ENCODE measurements at places on chromosomes 16 and 17.

GRCh38 chr17:69142175-69142802 lies 594 bp upstream of the ABCA6 start:
- no peak for DNase-seq

- DNase-seq: no peak
Observed at GRCh38 chr17:40937384-40937819, at the start of gene KRT23. TSS of gene KRT23 (minus strand) at chr17:40937646. CDS start at chr17:40936603, 1,043 bp downstream.

DNA sequence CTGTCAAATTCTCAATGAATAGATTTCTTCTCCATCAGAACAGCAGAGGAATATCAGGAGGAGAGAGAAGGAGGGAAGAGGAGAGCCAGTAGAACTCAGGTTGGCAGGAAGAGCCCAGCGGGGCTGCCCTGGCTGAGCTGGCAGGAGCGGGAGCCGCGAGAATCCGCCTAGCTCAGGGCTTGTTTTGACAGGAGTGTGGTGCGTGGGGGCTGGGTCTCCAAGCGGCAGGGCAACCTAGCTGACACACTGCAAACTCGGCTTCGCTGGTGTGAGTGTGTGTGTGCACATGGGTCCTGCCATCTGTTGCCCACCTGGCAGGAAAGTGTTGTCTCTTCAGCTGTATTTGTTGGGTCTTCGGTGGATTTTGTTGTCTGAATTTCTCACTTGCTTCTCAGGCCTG lies 27.9 kb upstream of the BCAR1 start:
- DNase-seq: no peak

DNA sequence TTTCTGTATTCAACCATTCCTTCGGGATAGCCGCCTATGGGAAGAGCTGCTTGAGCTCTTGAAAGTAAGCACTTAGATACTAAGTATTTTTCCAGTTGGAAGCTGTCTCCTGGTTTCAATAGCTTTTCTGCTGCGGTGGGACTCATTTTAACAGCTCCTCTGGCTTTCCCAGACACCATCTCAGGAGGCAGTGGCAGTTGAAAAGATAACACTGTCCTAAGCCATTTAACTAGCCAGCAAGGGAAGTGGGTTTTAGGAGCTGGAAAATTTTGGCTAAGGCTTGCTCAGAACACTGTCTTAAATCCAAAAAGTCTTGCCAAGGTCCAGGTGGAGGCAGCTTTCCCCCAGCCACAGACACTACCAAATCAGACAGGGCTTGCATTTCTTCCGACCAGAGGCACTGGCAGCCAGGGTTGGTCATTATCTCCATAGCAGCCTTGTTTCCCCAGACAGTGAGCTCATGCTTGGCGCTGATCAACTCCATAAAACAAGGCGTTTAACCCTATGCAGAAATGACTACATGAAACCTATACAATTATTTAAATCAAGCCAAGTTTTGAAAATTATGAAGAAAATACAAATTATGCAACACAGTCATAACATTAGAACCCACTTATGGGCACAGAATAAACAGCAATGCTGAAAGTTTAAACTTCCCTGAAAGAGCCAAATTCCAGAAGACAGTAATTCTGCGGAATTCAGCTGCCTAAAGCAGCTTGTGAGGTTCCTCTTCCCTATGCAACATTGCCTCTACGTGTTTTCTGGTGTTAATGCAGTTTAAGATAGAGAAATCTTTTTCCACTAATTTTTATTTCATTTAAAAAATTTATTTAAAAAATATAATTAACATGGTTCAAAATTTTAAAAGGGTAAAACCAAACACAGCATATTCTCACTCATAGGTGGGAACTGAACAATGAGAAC lies 25.0 kb downstream of the GABARAPL2 start:
- DNase-seq: no peak

GRCh38 chr16:13453325-13453724 lies 466.6 kb upstream of the ERCC4 start:
- DNase-seq: no peak

GRCh38 chr16:58371841-58372240 lies 20.4 kb upstream of the GINS3 start:
- DNase-seq: no peak

DNA sequence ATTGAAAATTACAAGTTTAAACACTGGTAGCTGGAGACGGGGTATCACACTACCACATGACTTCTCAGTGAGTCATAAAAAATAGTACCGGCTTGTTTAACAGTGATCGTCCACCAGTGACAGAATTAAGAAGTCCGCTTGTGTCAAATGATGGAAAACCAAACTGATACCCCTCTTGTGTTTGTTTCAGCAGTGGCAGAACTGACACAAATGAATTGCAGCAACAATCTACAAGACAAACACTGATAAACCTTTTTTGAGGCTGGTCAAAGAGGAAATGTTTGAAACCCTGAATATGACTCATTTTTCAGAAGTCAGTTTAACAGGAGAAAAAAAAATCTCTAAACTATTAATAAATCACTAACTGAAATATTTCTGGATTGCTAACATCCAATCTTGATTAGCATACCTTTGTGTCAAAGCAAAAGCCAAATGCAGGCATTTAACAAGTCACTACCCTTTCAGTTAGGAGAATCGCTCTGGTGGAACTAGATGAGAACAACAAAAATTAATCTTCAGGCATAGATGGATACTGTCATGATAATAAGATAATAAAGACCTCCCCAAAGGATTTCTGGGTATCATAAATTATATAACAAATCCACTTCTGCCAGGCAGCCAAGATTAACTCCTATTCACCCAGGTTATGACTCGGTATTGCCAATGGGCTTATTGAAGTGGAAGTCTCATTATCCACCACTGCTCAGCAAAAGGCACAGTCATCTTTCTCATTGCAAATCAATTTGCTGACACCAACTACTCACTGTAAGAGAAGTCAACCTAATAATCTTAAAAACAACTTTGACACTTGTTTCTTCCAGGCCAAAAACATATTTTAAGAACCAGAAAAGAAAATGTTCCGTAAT lies 20.8 kb downstream of the DCUN1D3 start:
- DNase-seq: no peak

- no peak for DNase-seq
Observed at GRCh38 chr16:289395-289997, 6.5 kb downstream of the PDIA2 start.

- no peak for DNase-seq
Observed at GRCh38 chr17:31456814-31457213, 65.3 kb downstream of the RAB11FIP4 start.

DNA sequence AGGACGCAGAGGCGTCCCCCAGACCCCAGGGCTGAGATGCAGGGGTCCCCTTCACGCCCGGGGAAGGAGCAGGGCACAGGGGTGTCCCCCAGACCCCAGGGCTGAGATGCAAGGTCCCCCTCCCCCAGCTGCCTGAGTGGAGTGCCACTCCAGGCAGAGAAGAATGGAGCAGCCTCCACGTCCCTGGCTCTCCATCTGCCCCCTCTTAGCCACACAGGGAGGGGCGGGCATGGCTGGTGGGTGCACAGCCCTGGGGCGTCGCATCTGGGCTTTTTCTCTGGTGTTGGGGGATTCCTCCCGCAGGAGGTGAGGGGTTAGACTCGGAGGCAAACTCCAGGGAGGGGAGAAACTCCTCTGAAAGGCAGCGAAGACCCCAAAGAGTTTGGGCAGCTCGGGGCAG lies 17.5 kb downstream of the CIBAR2 start:
- no peak for DNase-seq

DNA sequence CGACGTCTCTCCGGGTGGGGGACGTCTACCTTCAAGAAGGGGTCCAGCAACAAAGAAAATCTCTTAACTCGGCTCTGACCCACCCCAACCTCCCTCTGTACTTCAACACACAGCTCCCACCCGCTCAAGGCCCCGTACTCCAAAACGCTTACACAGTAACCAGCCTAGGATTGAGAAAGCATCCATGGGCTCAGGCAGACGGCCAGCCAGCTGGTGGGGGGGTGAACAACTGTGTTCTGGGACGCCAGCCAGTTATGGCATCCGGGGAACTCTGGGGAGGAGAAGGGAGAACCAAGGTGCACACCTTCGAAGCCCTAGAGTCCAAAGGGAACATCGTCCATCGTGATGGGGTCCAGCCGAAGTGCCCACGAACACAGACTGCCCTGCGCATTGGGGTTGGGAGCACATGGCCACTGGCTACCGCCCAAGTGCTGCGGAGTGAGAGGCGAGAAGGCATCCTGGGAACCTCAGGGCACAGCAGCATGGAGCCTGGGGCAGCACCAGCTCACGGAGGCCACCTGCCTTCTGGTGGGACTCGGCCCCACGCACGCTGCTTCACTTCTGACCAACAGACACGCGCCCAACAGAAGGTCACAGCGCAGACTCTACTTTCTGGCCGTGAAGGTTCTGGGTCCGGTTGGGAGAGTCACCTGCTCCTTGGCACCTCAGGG lies 14.3 kb downstream of the SLC16A3 start:
- no peak for DNase-seq

DNA sequence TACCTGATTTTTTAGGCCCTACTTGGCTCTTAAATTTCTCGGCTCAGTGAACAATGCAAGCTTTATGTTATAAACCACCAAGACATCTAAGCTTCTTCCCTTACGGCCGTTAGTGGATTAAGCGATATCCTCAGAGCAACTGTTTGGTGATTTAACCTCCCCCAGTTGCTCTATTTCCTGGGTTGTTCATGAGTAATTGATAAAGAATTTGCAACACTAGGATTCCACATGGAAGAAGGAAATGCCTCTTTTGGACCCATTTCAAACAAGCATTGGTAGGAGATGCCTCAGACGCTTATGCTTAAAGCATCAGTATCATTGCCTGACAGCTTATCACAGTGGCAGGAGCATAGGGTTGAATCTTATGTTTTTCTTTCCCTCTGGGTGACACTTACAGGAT lies 65.3 kb downstream of the RBFOX1 start:
- DNase-seq: no peak

DNA sequence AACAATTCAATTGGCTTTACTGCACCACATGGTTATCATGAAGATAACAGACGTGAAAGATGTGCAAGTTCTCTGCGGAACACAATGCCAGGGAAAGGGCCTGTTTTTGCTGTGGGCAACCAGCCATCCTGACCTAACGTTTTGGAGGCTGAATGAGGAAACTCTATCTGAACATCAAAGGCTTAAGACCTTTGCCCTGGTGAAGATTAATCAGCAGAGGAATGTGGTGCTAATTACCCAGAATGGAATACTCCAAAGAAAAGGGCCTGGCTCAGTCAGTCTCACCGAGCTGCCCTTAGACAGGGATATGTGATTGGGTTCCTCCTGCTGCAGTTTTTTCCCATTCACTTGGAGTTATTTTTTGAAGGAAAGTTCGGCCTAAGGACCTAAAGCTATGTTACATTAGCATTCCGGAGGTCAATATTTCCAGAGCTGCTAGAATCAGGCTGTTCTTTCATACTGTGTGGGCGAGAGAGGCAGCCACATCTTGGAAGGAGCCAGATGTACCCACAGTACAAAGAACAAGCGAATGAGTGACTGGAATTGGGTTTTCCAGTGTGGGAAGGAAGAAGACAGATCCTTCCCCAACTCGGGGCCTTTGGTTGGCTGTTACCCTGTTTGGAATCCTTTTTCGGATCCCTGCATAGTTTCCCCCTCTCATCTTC lies 15.5 kb downstream of the ASIC2 start:
- DNase-seq: no peak

- no peak for DNase-seq
Observed at GRCh38 chr16:71185347-71185746, 45.2 kb downstream of the HYDIN start.

DNA sequence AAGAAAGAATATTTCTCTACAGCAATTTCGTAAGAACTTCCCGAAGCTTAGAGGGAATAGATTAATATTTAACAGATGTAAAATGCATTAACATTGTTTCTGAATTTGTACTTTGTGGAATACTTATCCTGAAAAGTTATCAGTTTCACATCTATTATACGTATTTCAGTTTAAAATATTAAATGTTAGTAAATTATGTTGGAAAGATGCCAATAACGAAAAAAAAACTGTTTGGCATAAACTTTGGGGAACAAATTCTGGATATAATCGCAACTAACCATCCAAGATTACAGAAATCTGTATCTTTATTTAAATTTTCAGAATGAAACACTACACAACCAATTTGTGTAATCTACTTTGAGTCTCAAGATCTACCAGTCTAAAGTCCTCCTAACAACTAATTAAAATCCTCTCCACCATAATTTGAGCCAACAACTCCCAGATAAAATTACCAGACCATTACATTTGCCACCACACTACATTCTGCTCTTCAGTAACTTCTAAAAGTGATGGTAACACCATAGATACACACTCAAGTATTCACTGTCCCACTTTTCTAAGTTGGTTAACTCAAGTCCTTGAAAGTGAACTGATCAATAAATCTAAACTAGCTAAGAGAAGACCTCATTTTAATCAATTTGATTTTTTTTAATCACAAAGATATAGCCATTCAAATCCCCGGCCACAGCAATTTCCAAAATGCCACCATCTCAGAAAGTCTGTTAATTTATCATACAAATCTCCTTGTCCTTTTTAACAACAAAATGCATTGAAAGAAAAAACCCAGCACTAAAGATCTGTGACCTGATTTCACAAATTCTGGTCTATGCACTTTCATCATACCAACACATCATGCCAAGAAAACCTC lies 2.0 kb downstream of the SIAH1 start:
- DNase-seq: no peak
